Ecto neural progenitor cell (in vitro differentiated cells): ENCODE measurements at places on chromosomes 7 and 10.
A peak's percentile ranks its signal among the peaks of the same experiment; 100 is the strongest.

GRCh38 chr7:157668221-157668883 lies 331.5 kb downstream of the DNAJB6 start:
- DNase-seq, result no peak

DNA sequence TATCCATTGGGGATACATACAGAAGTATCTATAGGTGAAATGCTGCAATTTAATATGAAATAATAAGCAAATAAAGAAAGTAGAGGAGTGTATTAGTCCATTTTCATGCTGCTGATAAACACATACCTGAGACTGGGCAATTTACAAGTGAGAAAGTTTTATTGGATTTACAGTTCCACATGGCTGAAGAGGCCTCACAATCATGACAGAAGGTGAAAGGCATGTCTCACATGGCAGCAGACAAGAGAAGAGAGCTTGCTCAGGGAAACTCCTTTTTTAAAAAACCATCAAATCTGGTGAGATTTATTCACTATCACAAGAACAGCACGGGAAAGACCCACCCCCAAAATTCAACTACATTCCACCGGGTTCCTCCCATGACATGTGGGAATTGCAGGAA lies 82.8 kb upstream of the TRIM24 start:
- DNase-seq, result no peak

GRCh38 chr7:83550100-83550499 lies 98.8 kb downstream of the SEMA3E start:
- DNase-seq, result no peak

DNA sequence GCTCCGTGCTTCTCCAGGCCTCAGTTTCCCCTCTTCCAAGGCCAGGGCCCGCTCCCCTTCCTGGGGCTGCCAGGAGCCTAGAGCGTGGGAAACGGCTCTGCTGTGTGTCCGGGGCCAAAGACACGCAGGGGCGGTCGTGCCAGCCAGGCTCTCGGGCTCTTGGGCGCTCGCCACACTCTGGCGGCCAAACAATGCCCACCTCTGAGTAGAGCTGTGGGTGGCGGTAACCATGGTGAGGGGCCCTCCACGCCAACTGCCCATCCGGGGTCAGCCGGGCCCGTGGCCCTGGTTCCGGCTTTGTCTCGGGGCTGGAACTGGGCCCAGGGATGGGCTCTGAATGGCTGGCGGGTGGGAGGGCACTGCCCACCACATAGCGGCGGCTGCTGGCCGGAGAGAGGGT lies 16.0 kb downstream of the GRIFIN start:
- DNase-seq, result peak; percentile 34

DNA sequence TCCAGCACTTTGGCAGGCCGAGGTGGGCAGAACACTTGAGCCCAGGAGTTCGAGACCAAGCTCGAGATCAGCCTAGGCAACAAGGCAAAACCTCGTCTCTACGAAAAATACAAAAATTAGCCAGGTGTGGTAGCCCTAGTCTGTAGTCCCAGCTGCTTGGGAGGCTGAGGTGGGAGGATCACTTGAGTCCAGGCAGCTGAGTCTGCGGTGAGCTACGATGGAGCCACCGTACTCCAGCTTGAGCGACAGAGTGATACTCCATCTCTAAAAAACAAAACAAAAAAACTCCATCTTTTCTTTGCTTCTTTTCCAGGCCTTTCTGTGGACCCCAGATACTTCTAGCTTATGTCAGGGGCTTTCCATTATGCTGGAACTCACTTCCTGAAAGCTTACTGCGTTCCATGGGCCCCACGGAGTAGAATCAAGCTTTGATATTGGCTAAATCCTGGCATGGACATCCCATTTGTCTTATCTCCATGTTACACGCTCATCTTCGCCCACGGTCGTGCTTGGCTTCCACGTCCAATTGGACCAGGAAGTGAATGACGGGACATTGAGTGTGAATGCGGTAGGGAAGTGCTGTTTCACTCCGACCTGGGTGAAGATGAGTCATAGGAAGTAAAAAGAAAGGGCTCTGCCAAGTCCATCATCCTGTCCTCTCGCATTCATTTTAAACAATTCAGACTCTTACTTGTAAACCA lies 45.7 kb downstream of the FAM171A1 start:
- DNase-seq, result no peak

- DNase-seq, result no peak
These were observed 33.2 kb upstream of the SMNDC1 start for GRCh38 chr10:110337906-110338305.

GRCh38 chr7:54615537-54615936 lies 73.4 kb downstream of the VSTM2A start:
- DNase-seq, result no peak

DNA sequence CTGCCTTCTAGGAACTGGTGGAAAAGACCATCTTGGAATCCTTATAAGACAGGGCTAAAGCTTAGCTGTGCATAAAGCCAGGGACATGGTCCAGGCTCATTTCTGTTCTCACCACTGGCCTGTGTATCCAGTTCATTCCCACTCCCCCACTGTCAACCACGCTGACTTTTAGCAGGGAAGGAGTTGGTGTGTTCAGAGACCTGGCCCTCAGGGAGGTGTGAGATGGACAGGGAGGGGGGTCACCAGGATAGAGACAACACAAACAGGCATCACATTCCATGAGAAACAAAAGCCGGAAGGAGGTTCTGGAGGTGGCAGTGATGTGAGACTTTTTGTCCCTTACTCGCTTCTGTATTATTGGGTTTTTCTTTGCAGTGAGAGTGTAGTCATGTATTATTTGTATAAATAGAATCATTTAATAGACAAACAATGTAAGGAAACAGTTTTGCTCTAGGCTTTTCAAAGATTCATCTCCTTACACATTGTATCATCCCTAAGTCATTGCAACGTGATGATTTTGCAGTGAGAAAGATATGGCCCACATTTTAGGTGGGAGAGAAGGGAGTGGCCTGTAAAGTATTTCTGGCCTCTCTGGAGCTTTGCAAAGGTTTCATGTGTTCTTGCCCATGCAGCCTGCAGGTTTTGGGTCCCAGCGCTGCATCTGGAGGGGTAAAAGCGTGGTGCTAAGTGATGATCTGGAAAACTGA lies 52.0 kb downstream of the EEPD1 start:
- DNase-seq, result no peak

DNA sequence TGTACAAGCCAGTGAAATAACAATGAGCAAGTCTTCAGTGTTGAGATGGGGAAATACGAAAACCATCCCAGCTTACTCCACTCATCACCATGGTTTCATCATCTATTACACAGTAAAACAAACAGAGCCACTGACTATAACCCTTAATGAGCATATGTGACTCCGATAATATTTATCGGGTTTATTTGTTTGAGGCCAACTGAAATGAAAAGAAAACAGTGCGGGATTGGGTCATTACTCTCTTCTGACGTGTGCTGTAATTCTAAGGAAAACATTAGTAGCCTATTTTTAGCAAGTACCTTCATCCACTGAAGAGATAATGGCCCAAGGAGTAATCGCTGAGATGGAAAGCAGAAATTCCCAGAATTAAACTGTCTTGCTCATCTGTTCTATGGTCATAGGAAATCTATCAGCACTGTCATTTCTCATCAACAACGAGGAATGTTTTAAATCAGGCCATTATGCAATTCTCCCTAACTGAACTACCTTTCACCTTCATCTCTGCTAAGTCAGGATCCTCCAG lies 716.5 kb downstream of the INHBA start:
- DNase-seq, result no peak

DNA sequence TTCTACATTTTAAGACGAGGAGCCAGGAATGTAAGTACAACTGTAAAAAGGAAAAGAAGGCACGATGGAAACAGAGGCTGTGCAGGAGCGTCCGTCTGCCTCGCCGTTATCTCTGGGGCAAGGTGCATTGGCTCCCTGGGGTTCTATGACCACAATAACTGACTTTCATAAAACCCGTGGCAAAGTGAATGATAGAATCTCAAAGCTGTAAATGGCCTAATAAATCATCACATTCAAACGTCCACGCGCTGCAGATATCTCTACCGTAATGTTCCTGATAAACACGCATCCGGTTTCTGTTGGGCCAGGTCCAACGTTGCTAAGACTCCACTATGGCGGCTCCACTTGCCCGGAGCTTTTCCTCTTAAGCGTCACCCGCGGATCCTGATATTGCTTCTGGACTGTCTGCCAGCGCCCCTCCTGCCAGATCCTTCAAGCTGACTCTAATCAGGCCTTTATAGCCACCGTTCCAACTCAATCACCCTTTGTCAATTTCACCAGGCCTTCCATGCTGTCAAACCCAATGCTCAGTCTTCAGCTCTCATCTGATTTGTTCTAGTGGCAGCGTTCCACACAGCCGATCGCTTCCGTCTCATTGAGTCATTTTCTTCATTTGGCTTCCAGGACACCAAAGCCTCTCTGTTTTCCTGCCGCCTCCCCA lies 265.6 kb upstream of the FOXK1 start:
- no peak for DNase-seq

DNA sequence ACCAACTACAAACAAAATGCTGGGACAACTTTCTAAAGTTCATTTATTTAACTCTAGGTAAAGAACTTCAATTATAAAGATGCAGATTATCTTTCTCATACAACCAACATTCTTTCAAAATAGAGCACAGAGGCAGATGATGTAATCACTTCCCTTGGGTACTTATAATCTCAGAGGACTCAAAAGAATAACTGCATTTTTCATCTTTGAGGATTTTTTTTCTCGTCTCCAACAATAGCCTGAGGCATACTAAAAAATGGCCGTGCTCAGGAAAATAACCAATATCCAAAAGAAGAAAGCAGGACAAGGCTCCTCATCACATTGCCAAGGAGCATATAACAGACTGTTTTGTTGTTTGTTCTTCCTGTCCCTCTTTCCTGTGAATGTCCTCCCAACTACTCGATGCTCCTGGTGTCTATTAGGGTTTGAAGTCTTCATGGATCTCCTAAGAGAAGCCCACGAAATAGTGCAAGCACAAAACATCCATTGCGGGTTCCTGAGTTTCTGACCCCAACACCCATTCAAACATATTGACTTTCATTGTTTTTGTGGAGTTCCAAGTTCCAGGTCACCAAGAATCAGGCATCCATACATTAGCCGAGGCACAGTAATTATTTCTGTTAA lies 182.9 kb downstream of the SORCS1 start:
- no peak for DNase-seq

- DNase-seq, result no peak
These were observed 26.2 kb downstream of the HIBADH start for GRCh38 chr7:27636326-27637006.

- no peak for DNase-seq
These were observed 269.8 kb downstream of the ADARB2 start for GRCh38 chr10:1467334-1468076.

- no peak for DNase-seq
These were observed 3.4 kb downstream of the STYXL1 start for GRCh38 chr7:76044375-76044865.

- no peak for DNase-seq
These were observed 53.5 kb downstream of the SND1 start for GRCh38 chr7:127705461-127705959.

DNA sequence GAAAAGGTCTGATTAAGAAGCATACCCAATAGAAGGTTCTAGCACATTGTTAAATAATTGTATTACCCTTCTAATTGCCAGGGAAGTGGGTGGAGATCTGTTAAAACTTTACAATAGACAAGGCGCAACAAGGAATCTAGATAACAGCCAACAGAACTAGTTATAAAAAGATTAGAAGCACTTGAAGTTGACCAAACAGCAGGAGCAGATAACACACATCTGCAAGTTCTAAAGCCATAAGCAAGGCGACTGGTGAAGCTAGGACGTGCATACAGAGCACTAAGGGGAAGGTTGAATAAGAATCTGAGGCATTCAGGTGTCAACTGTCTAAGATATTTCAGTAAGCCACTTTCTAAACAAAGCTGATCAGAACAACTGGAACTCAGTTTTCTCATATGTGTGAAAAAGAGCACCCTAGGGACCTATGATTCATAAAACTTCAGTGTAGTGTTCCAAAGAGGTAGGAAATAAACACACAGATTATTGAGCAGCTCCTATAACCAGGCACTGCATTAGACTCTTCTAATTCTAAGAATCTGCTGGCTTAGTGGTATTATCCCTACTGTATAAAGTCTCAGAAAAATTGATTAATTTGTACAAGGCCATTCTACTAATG lies 111.2 kb downstream of the SAMD9 start:
- DNase-seq, result no peak

DNA sequence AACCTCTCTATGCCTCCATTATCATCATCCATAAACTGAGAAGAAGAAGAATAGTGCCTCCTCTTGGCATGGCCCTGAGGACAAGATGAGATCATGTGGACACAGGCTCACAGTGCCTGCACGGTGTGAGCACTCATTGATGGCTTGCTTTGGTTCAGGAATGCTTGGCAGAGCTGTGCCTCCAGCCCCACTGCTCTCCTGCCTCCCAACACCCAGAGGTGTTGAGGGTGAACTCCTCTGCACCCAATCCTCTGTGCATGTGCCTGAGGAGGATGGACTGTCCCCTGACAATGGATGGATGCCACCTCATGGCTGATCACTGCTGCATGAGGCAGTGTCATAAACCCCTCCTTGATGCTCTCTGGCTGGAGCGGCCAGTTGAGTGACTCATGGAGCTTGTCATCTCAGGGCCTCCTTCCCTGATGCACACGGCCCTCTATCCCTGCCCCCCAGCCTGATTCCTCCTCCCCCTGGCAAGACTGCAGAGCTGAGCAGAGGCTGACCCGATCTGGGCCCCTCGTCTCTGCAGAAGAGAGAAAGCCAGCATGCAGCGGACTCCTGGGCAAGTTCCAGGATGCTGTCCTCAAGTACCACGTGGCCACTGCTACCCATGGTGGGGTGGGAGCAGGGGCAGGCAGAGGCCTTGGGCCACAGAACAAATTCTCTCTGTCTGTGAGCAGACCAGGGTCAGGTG lies 136.3 kb downstream of the KCNMA1 start:
- no peak for DNase-seq

DNA sequence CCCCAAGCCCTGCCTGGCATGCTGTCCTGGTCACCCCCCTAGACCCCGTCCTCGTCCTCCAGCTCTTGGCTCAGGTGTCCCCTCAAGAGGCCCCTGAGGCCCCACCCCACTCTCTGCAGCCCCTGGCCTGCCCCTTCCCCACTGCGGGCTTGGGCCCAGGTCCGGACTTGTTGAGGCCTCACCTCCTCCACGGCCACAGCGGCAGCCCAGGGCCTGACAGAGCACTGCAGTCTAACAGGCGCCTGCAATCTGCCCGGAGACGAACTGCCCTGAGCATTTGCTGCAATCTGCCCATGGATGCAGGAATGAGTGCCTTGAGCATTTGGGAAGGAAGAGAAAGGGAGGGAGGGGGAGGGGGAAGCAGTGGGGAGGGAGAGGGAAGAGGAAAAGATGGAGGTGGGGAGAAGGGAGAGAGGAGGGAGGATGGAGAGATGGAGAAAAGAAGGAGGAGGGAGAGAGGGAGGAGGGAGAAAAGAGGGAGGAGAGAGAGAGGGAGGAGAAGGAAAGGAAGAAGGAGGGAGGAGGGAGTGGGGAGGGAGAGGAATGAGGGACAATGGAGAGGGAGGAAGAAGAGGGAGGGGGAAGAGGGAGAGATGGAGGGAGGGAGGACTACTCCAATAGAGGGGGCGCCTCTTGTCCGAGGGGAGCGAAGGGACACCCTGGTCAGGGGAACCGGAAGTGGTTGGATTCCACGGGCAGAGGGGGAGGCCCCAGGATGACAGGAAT lies 73.9 kb downstream of the PDGFA start:
- DNase-seq, result no peak

GRCh38 chr7:85224171-85224570 lies 37.3 kb upstream of the SEMA3D start:
- DNase-seq, result no peak
